ENCODE measurements at places on chromosomes 7 and 10.

- DNase-seq = no peak
Observed at GRCh38 chr10:16741540-16741939, 75.7 kb downstream of the RSU1 start.

DNA sequence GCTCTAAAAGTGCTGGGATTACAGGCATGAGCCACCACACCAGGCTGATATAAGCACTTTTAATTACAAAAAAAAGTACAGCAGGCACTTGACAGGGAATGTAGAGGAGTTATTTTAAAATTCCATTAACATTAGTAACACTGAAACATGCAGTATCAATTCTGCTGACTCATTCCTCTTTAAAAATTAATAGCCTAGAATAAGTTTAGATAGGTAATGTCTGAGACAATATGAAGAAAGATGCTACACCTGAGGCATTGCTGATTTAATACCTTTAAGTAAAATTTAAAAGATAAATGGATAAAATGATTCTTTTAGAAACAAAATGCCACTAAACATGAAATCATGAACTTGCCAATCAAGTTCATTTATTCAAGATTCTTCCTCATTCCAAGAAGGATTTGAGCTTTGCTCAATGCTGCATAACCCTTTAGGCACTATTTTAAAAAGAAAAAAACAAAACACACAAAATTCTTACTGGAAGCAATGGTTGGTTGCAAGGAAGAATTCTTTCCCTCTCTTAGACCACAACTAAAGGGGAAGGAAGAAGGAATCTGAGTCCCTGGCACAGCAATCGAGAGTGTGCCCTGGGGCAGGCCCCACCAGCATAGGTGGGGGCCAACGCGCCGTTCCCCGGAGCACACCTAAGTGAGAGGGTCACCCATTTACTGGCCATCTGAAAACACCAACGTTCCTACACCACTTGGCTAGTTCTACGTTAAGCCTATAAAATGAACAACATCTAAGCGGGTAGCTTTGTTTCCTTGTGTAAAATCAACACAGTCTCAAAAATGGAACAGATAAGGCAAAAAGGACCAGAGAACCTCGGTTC lies 26.6 kb downstream of the ESYT2 start:
- DNase-seq = no peak

DNA sequence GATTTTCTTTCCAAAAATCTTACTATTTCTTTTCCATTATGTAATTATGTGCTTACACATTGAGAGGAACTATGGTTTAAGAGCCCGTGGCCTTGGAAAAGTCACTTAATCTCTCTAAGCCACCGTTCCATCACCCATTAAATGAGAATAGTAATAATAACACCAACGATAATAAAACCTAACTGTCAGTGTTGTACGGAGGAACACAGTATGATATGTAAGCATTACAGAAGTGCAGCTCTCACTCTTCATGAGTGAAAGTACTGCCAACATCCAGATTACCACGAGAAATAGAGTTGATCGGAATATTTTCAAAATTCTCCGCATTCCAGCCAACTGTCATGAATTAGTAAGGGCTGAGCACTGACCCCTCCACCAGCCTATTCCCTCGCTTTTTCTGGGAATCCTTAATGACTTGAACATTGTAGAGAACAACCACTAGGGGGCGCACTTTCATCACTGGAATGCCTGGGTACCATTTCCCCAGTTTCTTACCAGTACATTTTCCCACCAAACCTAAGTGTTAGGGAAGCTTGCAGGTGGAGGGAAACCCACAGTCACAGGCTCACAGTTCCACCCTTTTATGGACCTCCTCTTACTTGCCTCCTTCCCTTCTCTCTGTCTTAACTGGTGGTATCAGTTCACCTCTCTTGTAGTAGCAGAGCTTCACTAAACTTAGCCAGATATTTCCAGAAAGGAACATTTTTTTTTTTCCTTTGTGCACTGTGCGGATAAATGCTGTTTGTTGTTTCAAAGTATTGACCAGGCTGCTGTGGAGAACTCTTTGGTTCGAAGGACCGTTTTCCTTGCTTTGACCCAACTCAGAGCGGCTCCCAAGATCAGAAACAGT lies 27.8 kb downstream of the NKX2-3 start:
- no peak for DNase-seq

DNA sequence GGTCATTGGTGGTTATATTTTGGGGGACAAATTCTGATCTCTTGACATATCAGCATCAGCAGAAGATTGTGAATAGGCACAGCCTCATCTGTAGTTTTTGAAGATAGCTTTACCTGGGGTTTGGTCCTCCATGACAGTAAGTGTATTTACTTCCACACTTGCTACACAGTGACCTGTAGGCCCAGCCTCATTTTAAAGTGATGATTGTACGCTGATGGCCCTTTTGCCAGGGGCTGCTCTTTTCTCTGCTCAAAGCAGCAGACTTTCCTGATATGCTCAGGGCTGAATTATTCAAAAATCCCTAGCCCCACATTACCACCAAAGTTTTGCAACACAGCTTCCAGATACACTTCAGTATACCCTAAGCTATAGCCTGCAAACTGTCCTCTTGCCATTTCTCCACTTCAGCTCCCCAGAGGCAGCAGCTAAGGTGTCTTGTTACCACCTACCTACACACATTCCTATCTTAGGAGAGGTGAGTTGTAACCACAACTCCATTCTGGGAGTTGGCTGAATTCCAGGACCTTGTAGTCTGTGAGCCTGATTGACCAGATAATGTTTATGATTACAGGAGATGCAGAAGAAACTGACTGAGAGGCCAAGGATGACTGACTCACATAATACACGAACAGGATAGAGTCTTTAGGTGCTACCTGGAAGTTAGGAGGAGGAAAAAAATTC lies 6.0 kb downstream of the ASB4 start:
- no peak for DNase-seq

GRCh38 chr10:112535531-112535951 lies 88.5 kb downstream of the VTI1A start:
- DNase-seq = no peak

GRCh38 chr10:103045961-103046360 lies 127.9 kb downstream of the CNNM2 start:
- no peak for DNase-seq

DNA sequence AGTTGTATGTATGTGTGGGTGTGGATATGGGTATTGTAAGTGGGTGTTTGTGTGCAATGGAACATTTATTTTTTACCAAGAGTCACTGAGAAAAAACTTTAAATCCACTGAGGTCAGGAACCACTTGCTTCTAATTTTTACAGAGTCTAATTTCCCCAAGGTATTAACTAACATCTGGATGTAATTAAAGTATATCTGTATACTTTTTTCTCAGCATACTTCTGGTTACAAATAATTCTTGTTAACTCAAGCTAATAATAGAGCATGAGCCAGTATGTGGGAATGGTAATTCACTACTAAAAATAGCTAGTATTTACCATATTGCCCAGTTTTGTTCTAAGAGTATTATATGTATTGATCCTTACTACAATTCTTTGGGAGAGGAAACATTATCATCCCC lies 24.6 kb upstream of the STEAP4 start:
- DNase-seq = no peak

DNA sequence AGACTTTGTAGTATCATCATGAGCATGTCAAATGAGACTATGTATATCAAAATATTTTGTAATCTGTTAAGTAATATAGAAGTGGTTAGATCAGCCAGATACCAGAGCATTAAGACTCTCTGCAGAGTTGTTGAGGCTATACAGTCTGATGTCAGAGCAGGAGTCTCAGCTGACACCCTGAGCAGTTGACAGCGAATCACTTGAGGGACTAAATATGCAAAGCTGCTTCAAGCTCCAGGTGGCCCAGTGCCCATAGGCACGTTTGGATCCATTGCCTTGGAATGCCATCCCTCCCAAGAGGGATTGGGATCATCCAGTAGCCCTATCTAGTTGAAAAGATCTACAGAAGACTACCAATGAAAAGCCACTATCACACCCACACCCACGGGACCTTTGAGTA lies 210.2 kb downstream of the TAX1BP1 start:
- no peak for DNase-seq
